ENCODE measurements at places on chromosomes 2 and 18.

DNA sequence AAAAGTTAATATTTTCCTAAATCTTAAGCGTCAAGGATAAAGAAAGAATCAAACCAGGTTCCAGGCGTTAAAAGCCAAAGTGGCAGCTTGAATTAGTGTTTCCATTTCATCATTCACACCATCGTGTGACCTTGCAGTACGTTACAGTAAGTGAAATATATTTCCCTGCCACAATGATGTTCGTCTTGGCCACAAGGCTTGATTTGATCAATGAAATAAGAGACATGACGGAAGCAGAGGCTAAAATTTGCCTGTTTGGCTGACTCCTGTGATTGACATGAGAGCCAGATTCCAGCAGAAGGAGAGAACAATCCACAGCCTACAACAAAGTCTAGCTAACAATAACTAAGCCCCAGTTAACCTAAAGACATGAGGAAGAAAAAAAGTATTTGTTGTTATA lies 62.0 kb downstream of the ASXL2 start:
- DNase-seq = no peak

DNA sequence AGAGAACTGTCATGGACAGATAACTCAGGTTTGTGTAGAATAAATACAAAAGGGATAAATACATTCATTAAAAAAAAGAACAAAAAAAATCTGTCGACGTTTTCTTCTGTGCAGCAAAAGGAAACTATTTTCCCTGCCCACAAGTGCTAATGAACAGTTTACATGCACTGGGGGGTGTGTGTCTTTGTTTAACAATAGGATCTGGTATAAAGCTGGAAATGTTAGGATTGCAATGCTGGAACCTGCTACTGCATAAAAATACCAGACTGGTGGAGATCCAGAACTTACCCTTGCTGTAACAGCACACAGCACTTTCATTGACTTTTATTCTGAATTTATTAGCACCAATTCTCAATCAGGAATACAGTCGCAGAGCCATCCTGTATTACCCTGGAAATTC lies 84.6 kb upstream of the THOC1 start:
- no peak for DNase-seq

DNA sequence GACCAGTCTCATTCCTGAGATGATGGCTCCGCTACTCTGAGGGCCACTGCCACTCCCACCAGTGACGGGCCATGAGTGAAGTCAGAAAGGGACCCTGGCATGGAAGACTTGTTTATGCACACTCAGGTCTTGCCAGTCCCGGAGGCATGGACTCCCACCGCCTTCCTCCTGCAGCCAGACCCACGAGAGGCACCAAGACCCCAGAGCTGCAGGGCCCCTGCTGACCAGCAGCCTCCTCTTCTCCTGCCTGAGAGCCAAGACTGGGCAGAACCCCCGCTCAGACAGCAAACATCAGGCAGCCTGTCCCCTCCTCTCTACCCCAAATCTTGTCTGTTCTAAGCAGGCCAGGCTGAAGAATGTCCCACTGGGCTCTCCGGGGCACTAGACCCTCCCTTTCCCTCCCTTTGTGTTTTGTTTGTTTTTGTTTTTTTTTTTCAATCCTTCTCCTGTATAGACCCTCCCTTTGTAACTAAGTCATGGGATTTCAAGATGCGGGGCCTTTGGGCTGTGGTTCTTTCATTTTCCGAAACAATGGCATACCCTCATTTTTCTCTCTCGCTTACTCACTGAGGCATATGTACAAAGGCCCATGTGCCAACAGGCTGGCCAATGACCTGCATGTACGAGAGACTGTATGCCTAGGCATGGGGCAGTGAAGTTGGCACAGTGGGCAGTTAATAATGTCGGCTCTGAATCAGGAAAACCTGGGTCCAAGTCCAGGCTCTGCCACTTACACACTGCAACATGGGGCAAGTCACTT lies 24.3 kb upstream of the MAPRE3 start:
- no peak for DNase-seq

DNA sequence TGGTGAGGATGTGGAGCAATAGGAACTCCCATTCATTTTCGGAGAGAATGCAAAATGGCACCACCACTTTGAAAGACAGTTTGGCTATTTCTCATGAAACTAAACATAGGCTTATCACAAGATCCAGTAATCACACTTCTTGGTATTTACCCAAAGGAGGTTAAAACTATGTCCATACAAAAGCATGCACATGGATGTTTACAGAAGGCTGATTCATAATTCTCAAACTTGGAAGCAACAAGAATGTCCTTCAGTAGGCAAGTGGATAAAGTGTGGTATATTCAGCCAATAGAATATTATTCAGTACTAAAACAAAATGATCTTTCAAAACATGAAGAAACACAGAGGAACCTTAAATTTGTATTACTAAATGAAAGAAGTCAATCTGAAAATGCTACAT lies 440.6 kb downstream of the FBXO15 start:
- DNase-seq = no peak

GRCh38 chr2:95728878-95729596 lies 137.2 kb downstream of the TRIM43 start:
- DNase-seq = no peak

DNA sequence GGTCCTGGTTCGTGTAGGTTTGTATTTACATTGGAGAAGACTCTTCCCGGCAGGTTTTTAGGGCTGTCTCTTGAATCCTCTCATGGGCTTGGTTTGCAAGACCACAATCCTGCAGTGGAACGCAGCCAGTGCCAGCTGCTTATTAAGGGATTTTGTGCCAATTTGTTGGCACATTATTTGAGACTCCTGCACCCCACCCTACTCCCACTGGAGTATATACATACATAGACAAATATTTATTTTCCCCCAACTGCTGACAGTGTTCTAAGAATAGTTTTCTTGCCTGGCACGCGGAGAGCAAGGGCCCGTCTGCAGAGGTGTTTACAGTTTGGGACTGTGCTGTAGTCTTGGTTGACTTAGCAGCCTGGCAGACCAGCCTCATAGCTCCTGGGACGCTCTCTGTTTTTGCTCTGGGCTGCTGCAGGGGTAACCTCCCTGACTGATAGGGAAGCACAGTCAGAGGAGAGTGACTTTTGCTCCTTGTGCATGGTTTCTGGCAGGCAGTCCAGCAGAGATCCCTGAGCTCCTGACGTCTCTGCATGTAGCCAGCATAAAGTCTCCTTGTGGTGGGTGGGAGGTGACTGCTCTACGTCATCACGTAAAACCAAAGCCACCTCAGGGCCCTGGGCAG lies 1.9 kb downstream of the LDLRAD4 start:
- no peak for DNase-seq

- no peak for DNase-seq
Measured at GRCh38 chr18:23641937-23642666, 20.6 kb downstream of the ANKRD29 start.

DNA sequence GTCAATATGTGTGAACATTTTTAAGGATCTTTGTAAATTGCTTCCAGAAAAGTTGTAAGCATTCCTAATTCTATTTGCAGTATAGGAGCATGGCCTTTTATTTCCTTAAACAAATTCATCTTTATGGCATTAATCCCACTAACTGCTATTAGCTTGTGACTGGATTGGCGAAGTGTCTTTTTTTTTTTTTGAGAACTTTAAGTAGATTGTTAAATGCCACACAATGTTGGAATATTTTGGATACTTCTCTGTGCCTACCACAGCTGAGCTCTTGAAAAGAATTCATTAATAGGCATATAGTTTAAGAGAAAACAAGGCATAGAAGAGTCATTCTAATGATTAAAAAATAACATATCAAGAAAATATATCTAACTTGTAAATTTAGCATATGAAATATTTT lies 129.7 kb downstream of the LAMA3 start:
- DNase-seq = no peak

GRCh38 chr2:136310797-136311603 lies 193.1 kb upstream of the CXCR4 start:
- no peak for DNase-seq

DNA sequence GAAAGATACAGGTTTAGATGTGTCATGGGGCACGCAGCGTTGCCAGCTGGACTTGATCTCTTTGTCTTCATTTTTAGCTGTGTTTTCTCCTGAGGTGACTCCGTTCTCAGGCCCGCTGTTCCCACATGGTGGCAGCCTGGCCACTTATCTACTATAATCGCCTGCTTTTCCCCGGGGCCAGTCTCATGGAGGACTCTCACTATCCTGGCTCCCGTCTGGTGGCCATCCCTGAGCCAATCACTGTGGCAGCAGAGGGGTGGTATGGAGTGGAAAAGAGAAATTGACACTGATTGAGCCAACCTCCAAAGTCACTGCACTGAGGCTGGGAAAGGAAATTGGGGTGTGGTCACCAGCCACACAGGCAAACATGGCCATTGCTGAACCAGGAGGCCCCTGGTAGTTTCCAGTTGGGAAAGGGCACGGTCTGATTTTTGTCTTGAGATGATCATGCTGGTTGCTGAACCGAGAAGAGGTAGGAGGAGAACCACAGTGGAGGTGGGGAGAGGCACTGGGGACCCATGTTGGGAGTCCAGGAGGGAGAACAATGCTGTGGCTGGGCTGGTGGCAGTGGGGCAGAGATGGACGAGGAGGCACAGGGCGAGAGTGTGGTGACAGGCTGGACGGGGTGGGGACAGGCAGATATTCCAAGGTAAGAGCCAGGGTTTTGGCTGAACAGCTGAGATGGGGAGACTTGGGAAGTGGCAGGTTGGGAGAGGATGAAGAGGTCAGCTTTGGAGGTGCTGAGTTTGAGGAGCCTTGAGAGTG lies 45.6 kb downstream of the KCNIP3 start:
- DNase-seq = no peak

- DNase-seq = no peak
Measured at GRCh38 chr18:44601447-44601846, 79.2 kb upstream of the SETBP1 start.

DNA sequence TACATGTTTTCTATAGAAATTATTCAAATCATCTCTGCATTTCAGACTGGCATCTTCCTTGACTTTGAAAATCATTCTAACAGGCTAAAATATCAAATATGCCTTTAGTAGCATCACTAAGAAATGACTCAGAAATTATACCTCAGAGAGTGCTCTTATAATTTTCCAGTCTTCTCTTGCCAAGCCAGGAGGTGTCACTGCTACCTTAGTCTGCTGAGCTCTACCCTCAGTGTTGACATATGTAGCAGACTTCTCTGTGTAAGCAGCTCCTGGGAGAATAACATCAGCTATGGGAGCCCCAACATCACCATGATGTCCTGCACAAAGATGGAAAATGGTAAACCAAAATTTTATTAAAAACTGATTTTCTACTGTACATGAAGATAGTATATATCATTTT lies 31.6 kb downstream of the NDUFS1 start:
- DNase-seq = no peak

- DNase-seq = no peak
Measured at GRCh38 chr2:236180831-236181453, 12.8 kb upstream of the GBX2 start.

- no peak for DNase-seq
Measured at GRCh38 chr2:217616936-217617335, 385.9 kb downstream of the TNS1 start.
